ENCODE measurements at places on chromosomes 1 and 21. TPM values are rescaled to one million over a fixed set of nuclear protein-coding genes. Genes with fewer than 3 reads are reported as not detected.
A peak's percentile ranks its signal among the peaks of the same experiment; 100 is the strongest.

GRCh38 chr21:35427320-35428000, 378.4 kb upstream of the RUNX1 start:
- H3K27me3 ChIP-seq: no peaks in the 10 kb centered on the region
- H3K4me3 ChIP-seq: no peak overlapping the region
- no peaks in the 10 kb centered on the region for H3K36me3 ChIP-seq
- H3K4me1 ChIP-seq: no peaks in the 10 kb centered on the region

The LRRC53 gene
- not detected for total RNA-seq

- no peak overlapping the region for H3K27ac ChIP-seq
- no peaks in the 10 kb centered on the region for H3K27me3 ChIP-seq
- no peak for DNase-seq
Observed at GRCh38 chr1:23354245-23354644, 10.2 kb upstream of the HNRNPR start.

DNA sequence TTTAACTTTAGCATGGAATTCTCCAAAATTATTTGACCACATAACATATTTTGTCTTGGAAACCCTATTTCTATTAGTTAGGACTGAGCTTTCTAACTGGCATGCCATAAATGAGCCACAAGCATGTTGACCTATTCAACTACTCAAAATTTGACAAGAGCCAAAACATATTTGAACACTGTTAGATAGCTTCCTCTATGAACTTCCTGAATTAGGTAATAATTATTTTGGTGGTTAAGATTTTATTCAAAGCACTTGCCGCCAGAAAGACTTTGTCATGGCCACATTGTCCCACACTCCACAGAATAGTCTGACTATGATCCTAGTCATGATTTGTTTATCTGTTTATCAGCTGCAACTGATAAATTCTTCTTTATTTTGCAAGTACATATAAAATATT, 23.1 kb upstream of the CTPS1 start:
- no peak overlapping the region for H3K4me3 ChIP-seq
- H3K36me3 ChIP-seq: no peaks in the 10 kb centered on the region
- no peaks in the 10 kb centered on the region for H3K27me3 ChIP-seq
- peak; percentile 56 for DNase-seq
- H3K27ac ChIP-seq: no peak overlapping the region

- H3K27ac ChIP-seq: no peak overlapping the region
- H3K4me1 ChIP-seq: no peaks in the 10 kb centered on the region
- H3K27me3 ChIP-seq: no peaks in the 10 kb centered on the region
- no peak for DNase-seq
- H3K36me3 ChIP-seq: no peaks in the 10 kb centered on the region
- no peak overlapping the region for H3K4me3 ChIP-seq
Observed at GRCh38 chr1:16922885-16923431, 1.2 kb downstream of the CROCC start.
